ENCODE measurements at places on chromosomes 13 and 19. TPM values are rescaled to one million over a fixed set of nuclear protein-coding genes. Genes with fewer than 3 reads are reported as not detected.
A peak's percentile ranks its signal among the peaks of the same experiment; 100 is the strongest.

- DNase-seq: no peak
These were observed 2.6 kb upstream of the SLC10A2 start for GRCh38 chr13:103068836-103069235.

GRCh38 chr13:100438059-100438788, 150.4 kb downstream of the GGACT start:
- no peak for DNase-seq

- no peak for DNase-seq
These were observed 14.4 kb downstream of the NFKBID start for GRCh38 chr19:35885904-35886303.

CEACAM8 gene
- not detected for total RNA-seq

DNA sequence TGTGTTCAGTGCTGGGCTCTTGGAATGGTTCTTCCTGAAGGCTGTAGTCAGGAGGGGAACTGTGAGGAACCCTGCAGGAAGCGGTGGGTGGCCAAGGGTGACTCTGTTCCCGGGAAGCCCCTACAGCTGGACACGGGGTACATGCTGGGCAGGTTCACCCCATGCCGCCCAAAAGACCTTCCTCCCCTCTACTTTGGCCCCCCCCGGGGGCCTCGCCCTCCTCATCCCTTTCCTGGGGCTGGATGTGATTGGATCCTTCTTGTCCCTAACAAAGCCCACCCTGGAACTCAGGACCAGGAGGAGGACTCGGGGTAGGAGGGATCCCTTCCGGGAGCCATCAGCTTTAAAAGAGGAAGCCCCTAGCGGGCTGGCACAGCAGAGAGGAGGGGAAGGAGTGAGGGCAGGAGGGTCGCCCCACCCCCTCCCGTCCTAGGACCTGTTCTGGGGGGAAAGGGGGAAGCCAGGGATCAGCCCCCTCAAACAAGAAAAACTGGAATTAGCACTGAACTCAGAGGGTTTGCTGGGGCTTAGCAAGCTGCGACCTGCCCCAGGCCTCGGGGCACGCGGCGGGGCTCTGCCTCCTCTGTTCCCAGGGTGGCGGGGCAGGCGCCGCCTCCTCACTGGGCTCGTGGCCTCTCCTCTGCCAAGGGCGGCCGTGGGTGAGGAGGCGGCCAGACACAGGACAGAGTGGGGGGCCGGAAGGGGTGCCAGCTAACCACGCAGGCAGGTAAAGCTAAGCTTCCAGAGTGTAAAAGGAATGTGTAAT, 4.0 kb downstream of the CEBPA start:
- no peak for DNase-seq

DNA sequence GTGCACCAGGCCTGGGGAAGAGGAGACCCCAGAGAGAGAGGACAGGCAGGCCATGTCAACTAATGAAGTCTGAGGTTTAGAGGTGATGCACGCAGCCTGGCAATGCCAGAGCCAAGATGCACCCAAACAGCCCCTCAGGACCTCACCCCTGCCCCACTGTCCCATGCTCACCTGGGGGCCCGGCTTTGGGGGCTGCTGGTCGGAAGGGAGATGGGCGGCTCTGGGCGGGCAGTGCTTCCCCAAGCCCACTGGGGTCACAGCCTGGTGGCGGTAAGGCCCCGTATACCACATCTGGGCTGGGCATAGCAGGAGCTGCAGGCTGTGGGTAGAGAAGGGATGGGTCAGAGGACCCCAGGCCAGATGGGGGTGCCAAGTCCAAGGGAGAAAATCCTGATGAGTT, 8.6 kb upstream of the TMEM161A start:
- DNase-seq: no peak

- no peak for DNase-seq
These were observed 614.4 kb downstream of the KCTD12 start for GRCh38 chr13:76271728-76272232.

TMEM221 gene
- 0.68 TPM for total RNA-seq

DNA sequence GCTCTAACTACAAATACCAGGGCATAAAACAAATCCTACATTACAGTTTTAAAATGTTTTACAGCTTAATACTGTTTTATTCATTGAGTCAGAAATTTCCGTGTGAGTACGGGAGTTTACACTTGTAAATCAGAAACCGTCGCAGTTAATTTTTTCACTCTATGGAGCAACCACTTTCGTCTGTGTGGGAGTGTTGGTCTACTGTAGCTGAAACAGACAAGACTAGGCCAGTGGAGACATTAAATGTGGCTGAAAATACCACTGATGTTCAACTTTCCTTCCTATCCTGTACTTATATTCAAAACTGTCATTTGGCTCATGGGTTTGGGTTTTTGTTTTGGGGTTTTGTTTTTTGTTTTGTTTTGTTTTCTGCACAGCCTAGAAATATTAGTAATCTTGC, 268.7 kb downstream of the DCT start:
- DNase-seq: no peak

DNA sequence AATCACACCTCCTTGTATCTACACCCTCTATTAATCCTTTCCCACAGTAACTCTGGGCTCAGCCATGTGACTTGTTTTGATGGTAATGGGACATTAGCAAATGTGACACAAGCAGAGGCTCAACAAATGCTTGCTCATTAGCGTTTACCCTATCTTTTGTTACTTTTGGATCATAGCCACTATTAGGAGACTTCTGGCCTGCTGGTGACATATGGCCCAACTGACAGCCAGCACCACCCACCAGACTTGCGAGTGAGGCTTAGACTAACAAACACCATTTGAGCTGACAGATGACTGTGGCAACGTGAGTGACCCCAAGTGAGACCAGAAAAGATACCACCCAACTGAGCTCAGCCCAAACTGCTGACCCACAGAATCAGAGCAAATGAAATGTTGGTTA, 154.1 kb downstream of the OLFM4 start:
- DNase-seq: no peak

- peak; percentile 79 for DNase-seq
These were observed 142.0 kb downstream of the ZNF737 start for GRCh38 chr19:20423381-20424197.

UGGT2 gene
- total RNA-seq: 55.8 TPM

MEIS3 gene
- total RNA-seq: 21.3 TPM

MATK gene
- 10.1 TPM for total RNA-seq

GRCh38 chr19:47438793-47439220, 19.5 kb upstream of the MEIS3 start:
- DNase-seq: no peak

DNA sequence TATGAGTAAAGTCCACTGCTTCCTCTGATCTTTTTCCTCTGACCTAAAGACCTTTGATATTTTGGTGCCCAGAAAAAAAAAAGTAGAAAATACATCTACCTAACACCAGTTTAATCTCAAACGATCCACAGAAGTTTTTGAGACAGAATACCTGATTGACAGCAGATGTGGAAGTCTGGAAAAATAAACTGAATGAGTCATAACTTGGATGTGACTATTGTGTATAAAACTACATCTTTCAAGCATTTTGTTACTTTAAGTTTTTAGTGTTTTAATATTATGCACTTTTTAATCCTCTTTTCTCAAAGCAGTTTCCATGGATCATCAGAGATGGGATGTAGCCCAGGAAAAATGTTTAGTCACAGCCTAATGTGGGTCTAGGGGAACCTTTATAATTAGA, 216.1 kb downstream of the SLITRK1 start:
- no peak for DNase-seq

DNA sequence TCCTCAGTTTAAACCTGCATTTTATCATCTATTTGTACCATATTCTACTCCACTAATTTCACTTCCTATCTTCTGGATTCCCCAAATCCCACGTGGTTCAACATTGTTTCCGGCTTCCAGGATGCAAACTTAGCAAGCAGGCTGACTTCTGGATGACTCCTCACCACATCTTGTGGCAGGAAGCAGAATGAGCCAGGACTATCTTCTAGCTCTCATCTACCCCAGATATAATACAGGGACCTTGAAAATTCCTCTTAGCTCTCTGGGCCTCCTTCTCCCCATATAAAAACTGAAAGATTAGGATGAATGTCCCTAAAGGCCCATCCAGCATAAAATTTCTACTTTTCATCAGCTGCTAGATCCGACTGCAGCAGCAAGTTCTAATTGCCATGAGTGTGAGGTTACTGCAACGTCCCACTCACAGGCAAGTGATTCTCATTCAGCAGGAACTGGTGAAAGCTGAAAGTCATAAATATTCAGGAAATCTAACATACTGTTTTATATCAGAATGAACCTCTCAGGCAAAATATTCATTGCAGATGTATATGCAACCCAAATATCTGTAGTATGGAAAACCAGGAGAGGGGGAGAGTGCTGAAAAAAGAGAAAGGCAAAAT, 93.4 kb downstream of the KCTD12 start:
- DNase-seq: peak; percentile 60

CILP2 gene
- 9.5 TPM for total RNA-seq

GRCh38 chr19:12913851-12914690, 5.0 kb downstream of the SYCE2 start:
- no peak for DNase-seq

DNA sequence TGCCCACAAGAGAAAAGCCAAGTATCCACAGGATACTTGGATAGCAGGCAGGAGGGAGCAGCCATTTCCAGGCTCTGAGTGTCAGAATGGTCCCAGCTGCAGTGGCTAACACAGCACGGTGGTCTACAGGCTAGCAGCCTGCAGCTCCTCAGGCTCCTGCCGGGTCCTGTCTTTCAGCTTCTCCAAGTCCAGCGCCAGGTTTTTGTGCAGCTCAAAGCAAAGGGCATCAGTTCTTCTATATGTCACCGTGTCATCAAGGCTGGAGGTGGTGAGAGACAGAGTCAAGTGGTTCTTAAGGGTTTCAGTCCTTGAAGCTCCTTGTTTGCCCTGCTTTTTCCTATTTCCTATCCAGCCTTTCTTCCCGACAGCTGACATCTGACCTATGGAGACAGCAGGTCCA, 188.6 kb downstream of the NUFIP1 start:
- DNase-seq: no peak

NEK5 gene
- 9.5 TPM for total RNA-seq

GRCh38 chr19:42322305-42322704, 3.1 kb upstream of the MEGF8 start:
- no peak for DNase-seq

DNA sequence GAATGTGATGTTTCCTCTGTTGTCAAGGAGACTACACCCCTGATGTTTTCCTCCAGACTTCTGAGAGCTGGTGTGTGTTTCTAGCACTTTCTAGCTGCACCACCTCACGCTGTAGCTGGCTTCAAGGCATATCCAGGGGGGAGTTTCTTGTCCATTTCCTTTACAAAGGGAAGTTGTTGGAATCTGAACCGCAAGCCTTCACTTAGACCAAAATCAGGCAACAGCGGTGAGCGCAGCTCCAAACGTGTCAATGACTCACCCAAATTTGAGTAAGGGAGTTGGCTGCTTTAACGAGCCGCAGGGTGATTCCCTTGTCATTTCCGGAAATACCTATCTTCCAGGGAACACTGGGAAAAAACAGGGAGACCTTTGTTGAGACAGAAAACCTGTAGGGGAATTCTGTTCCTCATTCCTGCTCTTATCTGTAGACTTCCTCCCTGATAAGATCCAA, 2.5 kb downstream of the LDLR start:
- peak; percentile 31 for DNase-seq

DNA sequence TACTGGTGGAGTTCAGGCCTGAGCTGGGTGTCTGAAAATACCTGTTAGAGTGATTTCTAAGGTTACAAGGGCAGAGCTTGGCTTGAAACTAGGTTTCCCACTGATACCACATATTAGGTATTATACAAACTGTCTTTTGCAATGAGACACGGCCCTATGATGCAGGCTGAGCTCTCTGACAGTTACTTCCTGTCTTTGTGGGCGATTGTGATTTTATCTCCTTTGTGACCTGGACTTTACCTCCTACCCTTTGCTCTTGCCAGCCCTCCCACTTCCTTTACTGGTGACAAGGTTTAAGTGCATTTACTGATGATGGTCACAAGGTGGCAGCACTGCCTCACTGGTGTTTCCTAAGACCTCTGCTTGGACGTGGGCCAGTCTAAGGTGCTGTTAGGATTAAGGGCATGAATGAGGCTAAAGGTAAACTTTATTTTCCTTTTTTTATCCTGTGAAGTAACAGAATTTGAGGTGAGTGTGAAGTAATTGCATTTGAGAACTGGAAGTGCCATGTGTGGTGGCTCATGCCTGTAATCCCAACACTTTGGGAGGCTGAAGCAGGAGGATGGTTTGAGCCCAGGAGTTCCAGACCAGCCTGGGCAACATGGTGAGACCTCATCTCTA, 7.7 kb upstream of the CXCL17 start:
- peak; percentile 91 for DNase-seq

PPM1N gene
- 2.3 TPM for total RNA-seq

VSIG10L gene
- total RNA-seq: 12.0 TPM

DIRAS1 gene
- 22.5 TPM for total RNA-seq

- no peak for DNase-seq
These were observed 9.7 kb upstream of the LRCH1 start for GRCh38 chr13:46543287-46543686.

CRX gene
- total RNA-seq: 0.55 TPM

GRCh38 chr13:94065741-94066140, 413.7 kb downstream of the DCT start:
- DNase-seq: no peak

DNA sequence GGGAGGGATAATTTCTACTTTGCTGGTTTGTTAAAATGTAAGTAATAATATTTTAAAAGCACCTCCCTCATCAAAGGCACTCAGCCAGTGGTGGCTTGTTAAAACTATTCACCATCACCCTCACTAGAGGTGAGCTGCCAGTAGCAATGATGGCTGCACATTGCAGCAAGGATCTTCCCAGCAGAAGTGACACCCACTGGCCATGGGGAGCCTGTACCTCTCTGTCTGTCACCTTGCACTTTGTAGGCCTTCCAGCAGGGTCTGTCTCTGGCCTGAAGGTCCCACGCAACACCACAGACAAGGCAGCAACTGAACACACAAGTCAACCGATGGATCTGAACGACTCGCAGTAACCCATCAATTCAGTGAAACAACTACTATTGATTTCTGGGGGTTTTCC, 47.3 kb upstream of the C13orf42 start:
- no peak for DNase-seq

- DNase-seq: no peak
These were observed 15.9 kb downstream of the KL start for GRCh38 chr13:33032037-33032625.

DNA sequence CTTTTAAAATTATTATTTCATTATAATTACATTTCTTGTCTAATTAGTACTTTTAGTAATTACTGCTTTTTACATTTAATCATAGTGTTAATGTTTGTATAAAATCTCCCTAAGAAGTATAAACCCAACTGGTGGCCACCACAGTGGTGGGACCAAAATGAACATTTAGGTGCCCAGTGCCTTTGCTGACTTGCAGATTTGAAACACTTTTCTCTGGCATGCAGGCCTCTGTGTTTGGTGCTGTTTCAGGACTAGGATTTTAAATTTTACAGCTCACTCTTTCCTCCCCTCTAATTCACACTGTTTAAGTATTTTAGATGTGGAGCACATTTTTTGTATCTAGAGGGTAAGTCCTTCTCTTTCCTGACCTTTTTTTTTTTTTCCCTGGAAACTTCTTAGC, 17.5 kb downstream of the UBAC2 start:
- no peak for DNase-seq
